ENCODE measurements at places on chromosomes 1 and 21. TPM values are rescaled to one million over a fixed set of nuclear protein-coding genes. Genes with fewer than 3 reads are reported as not detected.

DCAF6 gene
- total RNA-seq, result 44.2 TPM

DENND2D gene
- total RNA-seq, result 2.3 TPM

NOS1AP gene
- total RNA-seq, result 1.1 TPM

ZNF683 gene
- total RNA-seq, result not detected
